DMS79 treated with DMSO at 0.1 percent for 48 hours (cell line): ENCODE measurements at places on chromosomes 13 and 19.

DNA sequence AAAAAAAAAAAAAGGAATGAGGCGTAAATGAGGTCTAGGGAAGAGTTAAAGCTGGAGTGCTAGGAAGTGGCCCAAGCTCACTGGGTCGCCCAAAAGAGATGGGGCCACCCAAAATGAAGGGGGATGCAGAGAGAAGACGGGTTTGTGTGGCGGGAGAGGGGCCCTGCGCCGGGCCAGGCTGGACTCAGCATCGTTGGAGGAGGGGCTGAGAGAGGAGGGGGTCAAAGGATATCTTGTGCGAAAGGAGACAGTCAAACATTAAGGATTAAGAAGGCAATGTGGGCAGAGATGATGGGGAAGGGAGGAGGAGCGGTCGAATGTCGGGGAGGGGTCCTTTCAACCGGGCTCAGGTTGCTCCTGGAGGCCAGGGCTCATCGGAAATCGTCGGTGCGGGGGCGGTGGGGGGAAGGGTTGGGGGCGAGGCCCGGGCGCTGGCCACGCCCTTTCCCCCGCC is 825 bp upstream of the CARM1 start:
- DNase-seq, result peak; percentile 89

DNA sequence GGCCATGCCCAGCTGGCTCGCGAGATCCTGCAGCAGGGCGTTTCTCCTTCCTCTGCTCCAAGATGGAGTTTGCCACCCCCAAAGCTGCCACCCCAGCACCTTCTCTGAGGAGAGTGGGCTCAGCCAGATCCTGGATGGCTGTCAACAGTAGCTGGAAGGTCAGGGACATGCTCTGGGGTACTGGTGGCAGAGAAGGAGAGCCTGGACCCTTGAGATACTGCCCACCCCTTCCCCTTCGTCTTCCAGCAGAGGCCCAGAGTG is 11.6 kb downstream of the IRGC start:
- DNase-seq, result no peak

GRCh38 chr13:25943658-25944057 is 108.2 kb downstream of the SHISA2 start:
- no peak for DNase-seq

GRCh38 chr13:112734696-112735547 is 45.1 kb downstream of the ATP11A start:
- no peak for DNase-seq
